Right cardiac atrium (tissue), 5 donors: ENCODE measurements at places on chromosomes 11 and 22.

DNA sequence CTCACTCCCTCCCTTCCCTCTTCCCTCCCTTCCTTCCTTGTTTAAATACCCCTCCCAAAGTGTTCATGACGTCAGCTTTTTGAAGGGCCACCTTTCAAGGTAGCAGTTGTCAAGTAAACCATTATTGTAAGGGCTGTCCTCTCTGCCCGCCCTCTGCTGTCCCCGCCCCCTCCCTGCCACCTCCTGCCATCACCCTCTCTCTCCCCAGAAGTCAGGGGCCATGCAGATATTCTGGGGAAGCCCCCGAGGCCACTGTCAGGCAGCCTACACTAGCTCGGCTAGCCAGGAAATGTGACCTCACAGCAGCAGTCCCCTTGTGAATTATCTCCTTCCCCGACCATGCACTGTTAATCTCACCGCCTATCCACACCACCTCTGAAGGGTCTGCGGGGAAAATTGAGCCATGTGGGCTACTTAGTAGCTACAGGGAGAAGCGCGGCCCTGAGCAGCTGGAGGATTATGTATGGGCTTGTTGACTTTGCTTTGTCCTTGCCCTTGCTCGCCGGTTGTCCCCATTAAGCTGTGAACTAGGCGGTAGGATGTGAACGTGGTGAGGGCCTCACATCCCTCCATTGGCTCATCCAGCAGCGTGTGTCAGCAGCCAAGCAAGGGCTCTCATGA is 42.1 kb upstream of the ATXN10 start:
- DNase-seq, result peak; percentile 11

DNA sequence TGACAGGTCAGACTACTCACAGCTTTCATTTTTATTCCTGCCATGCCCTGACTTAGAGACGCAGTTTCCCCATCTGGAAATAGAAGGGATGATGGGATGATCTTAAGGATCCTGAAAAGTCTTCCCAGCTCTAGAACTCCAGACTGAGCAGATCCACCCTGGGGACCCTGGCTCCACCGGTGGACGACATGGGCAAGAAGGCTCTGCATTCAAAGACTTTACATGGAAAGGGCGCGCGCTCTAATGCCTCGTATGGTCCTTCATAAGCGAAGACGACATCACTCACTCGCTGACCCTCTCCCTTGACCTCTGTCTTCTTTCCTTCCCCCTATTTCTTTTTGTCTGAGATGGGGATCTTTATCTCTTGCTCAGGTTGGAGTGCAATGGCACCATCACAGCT is 24.4 kb upstream of the PHF21B start:
- no peak for DNase-seq

DNA sequence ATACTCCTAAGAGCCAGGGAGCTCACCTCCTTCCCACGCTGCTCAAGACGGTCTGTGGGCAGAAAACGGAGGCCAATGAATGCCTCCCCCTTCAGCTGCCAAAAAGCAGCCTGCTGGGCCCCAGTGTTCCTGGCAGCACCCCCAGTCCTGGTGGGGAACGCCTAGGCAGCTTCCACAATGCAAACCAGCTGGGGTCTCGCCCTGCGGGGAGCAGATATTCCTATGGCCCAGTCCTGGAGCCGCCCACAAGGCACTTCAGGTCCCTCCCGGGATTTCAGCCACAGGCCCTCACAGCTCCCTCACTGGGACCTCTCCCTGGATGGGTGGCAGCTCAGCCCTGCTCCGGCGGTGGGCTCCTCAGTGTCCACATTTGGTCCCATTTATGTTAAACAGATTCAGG is 29.2 kb downstream of the A4GALT start:
- DNase-seq, result peak; percentile 42

DNA sequence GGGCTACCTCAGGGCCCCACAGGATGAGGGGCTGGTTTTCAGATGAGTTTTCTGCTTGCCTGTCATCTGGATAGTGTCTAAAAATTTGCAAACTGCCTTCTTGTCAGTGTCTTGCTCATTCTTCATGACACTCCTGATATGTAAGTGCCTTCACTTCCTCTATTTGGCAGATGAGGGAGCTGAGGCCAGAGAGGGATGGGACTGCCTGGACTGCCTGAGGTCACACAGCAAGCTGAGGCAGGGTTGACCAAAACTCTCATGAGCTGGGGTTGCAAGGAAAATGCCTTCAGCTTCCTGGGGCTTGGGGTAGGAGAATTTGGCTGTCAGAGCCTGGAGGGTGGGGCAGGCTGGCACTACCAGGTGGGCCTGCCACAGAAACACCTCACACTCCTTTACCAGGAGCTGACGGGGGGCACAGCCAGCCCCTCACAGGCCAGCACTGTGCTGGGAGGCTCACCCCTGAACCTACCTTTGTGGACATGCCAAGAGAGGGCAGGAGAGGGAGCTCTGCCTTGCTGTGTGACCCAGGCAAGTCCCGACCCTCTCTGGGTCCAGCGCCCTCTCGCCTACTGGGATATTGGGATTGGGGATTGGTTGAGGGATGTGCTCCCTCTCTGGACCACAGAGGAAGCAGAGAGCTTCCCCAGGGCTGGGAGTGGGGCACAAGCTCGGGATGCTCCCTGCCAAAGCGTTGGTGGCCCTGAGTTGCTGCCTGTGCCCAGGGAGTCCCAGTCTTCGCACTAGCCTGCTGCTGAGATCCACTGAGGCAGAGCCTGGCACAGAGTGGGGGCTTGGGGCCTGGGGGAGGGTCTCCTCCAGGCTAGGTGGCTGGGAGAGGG is 1.9 kb upstream of the P2RY6 start:
- DNase-seq, result no peak

DNA sequence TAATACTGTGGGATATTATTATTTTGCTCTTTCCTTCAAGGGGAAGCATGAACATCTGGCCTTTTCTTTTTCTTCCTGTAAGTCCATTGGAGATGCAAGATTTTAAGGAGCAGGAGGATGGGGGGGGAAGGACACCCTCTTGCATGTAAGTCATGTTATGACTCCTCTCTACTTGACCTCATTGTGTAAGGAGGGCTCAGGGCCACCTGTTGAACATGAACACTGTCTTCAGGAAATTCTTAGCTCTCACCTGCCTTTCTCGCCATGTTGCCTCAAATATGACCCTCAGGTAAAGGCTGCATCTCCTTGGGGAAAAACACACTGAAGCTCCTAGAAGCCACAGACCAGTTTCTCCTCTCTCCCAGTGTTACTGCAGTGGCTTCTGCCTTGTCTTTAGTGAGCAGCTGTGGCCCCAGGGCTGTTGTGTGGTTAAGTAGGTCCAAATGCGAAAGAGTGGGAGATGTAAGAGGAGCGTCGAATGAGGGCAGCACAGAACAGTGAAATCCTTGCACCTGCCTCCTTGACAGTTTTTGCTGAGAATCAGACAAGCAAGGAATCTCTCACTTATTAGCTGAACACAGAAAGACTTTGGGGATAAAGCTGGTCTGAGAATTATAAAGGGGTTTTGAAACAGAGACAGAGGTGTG is 1.3 kb upstream of the RAG1 start:
- DNase-seq, result no peak

- DNase-seq, result no peak
Observed at GRCh38 chr11:50174975-50175374, 142.3 kb downstream of the OR4C45 start.

DNA sequence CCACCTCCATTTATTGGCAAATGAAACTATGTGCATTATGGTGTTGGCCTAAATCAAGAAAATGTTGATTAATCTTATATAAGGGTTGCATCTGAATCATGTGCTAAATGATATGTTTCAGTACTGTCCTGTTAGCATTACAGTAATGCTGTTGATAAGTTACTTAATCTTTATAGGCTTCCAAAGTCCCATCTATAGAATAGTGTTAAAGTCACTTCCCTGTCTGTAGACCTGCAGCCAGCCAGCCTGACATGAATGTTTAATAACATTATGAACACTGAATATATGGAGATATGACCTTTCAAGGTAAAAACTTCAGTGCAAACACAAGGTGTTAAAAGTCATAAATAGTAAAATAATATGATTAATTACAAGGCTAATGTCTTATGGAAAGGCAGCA is 3.6 kb upstream of the TOM1 start:
- no peak for DNase-seq
